ENCODE measurements at places on chromosomes 1 and 21. TPM values are rescaled to one million over a fixed set of nuclear protein-coding genes. Genes with fewer than 3 reads are reported as not detected.

DNA sequence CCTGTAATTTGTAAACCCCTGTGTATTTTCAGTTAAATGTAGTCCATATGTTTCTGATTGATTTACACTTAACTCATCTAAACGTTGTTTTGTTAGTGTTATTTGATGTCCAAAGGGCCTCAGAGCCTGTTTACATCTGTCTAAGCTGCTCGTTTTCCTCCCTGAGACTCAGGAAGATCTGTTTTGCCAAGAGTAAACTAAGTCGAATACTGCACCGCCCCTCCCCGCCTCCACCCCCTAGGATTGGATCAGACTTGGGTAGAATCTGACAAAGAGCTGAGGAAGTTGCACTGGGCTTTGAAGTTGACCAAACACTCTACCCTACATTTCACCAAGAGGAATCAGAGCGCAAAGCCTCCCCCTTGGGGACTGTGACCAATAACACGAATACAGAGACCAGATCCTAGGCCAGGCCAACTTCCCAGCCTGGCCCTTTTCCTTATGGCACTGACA, 206.9 kb upstream of the LMO4 start:
- no peaks in the 10 kb centered on the region for H3K36me3 ChIP-seq
- no peak for DNase-seq
- no peak overlapping the region for H3K4me3 ChIP-seq
- no peaks in the 10 kb centered on the region for H3K27me3 ChIP-seq
- no peak overlapping the region for H3K27ac ChIP-seq

DNA sequence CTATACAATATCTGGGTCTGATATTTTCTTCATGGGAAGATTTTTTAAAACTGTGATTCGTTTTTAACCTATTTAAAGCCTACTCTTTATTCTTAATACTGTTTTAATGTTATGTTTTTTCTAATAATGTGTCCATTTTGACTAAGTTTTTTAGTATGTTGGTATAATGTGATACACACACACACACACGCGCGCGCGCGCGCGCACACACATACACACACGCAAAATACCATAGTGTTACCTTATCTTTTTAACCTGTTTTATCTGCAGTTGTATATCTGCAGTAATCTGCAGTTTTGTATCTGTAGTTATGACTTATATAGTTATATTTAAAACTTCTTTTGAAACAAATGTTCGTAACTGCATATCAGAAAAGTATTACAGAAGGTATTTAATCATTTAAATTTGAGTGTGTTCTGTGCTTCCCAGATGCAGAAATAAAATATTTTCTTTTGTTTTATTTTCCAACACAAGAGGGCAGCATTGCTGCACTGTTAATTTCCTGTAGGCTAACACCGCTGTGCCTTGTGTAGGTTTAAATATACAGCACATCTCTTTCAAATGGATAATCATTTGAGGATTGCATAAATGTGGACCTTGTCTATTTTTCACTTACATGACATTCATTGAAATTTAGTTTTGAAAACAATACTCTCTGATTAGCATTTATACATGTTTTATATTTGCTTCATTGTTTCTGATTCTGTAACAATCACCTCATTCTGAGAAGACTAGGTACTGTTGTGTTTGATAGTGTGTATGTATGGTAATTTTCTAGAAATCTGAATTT, 166.1 kb downstream of the PDE4B start:
- H3K4me1 ChIP-seq, result peaks cover 22% of the 10 kb centered on the region
- no peaks in the 10 kb centered on the region for H3K27me3 ChIP-seq
- no peak overlapping the region for H3K4me3 ChIP-seq
- H3K36me3 ChIP-seq, result no peaks in the 10 kb centered on the region

GRCh38 chr1:108045460-108045859, 80.5 kb upstream of the VAV3 start:
- H3K36me3 ChIP-seq, result no peaks in the 10 kb centered on the region
- peaks cover 28% of the 10 kb centered on the region for H3K4me1 ChIP-seq
- no peak for DNase-seq
- peaks cover 77% of the 10 kb centered on the region for H3K27me3 ChIP-seq
- no peak overlapping the region for H3K4me3 ChIP-seq
- H3K27ac ChIP-seq, result no peak overlapping the region

- no peak overlapping the region for H3K27ac ChIP-seq
- H3K27me3 ChIP-seq, result no peaks in the 10 kb centered on the region
- no peak overlapping the region for H3K4me3 ChIP-seq
- H3K4me1 ChIP-seq, result peaks cover 3% of the 10 kb centered on the region
- DNase-seq, result no peak
These were observed 103.0 kb downstream of the DISC1 start for GRCh38 chr1:231729544-231729943.

- no peak for DNase-seq
- peaks cover 11% of the 10 kb centered on the region for H3K4me1 ChIP-seq
- H3K27ac ChIP-seq, result no peak overlapping the region
- peaks cover 8% of the 10 kb centered on the region for H3K36me3 ChIP-seq
- H3K4me3 ChIP-seq, result peak overlapping the region; percentile 8
- no peaks in the 10 kb centered on the region for H3K27me3 ChIP-seq
These were observed 80.0 kb downstream of the DESI2 start for GRCh38 chr1:244732851-244733450.

DNA sequence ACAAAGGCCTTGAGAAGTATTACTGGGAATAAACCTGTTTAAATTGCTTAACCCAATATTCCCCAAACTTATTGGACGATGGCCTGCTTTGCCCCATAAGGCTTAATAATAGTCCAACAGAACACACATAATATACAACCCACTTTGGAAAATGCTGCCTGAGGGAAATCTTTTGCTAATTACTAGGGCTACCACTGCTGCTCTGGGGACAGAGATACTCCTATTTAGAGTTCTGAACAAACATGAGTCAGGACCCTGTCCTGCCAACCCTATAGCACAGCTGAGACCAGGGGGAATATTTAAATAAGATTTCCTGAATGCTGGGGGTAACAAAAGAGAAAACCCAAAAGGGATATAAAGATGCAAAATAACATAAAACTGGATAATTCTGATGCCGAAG, 139.1 kb downstream of the BRINP2 start:
- DNase-seq, result no peak
- peaks cover 19% of the 10 kb centered on the region for H3K27me3 ChIP-seq
- H3K4me3 ChIP-seq, result no peak overlapping the region
- H3K36me3 ChIP-seq, result no peaks in the 10 kb centered on the region
- peaks cover 5% of the 10 kb centered on the region for H3K4me1 ChIP-seq
- no peak overlapping the region for H3K27ac ChIP-seq

DNA sequence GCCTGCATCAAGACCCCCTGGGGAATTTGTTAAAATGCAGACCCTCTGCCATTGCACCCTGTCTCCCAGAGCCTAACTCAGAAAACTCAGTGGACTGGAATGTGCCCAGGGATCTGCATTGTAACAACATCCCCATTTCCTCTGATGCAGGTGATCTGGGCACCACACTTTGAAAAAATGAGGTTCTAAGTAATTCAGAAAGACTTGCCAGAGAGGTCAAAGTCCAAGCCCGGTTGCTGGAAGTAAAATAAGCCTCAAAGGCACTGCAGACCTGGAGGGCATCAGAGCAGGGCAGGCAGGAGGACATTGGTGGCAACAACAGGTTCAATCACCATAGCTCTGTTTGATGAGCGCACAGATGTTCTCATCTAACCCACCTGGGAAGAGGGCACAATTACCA, 90.7 kb downstream of the SYT2 start:
- no peaks in the 10 kb centered on the region for H3K27me3 ChIP-seq
- H3K4me1 ChIP-seq, result peaks cover 42% of the 10 kb centered on the region
- DNase-seq, result no peak
- H3K27ac ChIP-seq, result no peak overlapping the region
- H3K36me3 ChIP-seq, result no peaks in the 10 kb centered on the region

DNA sequence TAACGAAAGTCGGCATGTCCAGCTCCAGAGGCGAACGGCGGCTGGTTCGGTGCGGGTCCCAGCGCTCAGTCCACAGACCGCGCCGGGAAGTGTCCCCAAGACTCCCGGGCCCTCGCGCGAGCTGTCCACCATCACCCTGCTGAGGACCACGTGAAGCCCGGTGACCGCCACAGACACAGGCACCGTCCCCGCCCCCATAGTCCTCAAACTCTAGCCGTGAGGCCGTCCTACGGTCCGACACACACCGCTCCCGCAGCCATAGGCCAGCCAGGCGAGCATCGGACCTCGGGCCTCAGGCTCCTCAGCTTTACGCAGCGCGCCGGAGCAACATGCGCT, 535 bp downstream of the SETD4 start:
- peak overlapping the region; percentile 94 for H3K4me3 ChIP-seq
- peaks cover 25% of the 10 kb centered on the region for H3K36me3 ChIP-seq
- no peaks in the 10 kb centered on the region for H3K27me3 ChIP-seq
- H3K27ac ChIP-seq, result peak overlapping the region; percentile 95

DNA sequence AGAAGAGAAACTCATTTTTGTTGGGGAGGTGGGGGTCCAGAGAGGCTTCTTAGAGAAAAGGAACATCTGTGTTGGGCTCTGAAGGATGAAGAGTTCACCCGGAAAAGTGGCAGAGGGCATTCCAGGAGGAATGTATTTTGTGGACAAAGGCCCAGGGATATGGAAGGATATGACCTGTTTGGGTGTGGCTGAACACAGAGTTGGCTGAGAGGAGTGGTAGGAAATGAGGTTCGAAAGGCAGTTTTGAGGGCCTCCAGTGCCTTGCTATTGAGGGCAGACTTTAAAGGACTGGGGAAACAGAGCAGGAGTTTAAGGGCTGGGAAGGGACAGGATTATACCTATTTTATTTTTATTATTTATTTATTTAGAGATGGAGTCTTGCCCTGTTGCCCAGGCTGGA, 27.3 kb upstream of the WASF2 start:
- H3K36me3 ChIP-seq, result no peaks in the 10 kb centered on the region
- no peak for DNase-seq
- H3K4me1 ChIP-seq, result peaks cover 46% of the 10 kb centered on the region
- H3K27ac ChIP-seq, result no peak overlapping the region
- no peaks in the 10 kb centered on the region for H3K27me3 ChIP-seq
- H3K4me3 ChIP-seq, result no peak overlapping the region

- no peak for DNase-seq
- no peaks in the 10 kb centered on the region for H3K27me3 ChIP-seq
- no peaks in the 10 kb centered on the region for H3K4me1 ChIP-seq
- H3K4me3 ChIP-seq, result no peak overlapping the region
- no peak overlapping the region for H3K27ac ChIP-seq
- H3K36me3 ChIP-seq, result no peaks in the 10 kb centered on the region
These were observed 84.5 kb upstream of the SAMSN1 start for GRCh38 chr21:14630556-14631069.

DNA sequence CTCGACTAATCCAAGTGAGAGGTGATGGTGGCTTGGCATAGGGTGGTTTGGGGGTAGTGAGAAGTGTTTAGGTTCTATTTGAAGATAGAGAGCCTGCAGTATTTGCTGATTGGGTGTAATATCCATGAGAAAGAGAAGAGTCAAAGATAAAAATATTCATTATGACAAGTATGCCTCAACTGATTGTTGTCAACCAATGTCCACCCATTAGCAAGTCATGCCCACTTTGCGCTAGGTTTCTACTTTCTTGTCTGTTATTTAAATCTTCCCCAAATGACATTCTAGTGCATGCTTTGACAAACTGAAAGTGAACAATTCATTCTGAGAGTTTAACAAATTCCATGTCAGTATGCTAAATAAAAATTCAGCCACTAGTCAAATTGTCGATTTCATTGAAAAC, 3.8 kb upstream of the XCL1 start:
- H3K27me3 ChIP-seq, result no peaks in the 10 kb centered on the region
- no peaks in the 10 kb centered on the region for H3K4me1 ChIP-seq
- no peak overlapping the region for H3K27ac ChIP-seq
- no peaks in the 10 kb centered on the region for H3K36me3 ChIP-seq
- DNase-seq, result no peak

DNA sequence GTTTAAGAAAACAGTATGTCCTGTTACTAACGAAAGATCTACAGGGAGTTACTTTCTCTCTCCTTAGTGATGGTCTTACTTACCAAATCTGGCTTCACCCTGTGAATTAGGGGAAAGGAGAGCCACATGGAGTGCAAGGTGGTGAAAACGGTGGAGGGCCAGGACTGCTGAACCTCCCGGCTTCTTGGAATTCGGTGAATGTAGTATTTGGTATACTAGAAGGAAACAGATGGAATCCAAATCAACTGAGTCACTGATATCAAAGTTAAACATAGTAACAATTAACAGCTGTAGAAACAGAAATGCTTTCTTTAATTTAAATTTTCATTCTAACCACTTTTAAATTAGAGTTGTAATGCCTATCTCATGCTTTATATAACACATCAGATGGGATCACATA, 45.7 kb downstream of the ALG14 start:
- H3K27ac ChIP-seq, result no peak overlapping the region
- peaks cover 7% of the 10 kb centered on the region for H3K4me1 ChIP-seq
- H3K36me3 ChIP-seq, result peaks cover 30% of the 10 kb centered on the region
- H3K4me3 ChIP-seq, result no peak overlapping the region

DNA sequence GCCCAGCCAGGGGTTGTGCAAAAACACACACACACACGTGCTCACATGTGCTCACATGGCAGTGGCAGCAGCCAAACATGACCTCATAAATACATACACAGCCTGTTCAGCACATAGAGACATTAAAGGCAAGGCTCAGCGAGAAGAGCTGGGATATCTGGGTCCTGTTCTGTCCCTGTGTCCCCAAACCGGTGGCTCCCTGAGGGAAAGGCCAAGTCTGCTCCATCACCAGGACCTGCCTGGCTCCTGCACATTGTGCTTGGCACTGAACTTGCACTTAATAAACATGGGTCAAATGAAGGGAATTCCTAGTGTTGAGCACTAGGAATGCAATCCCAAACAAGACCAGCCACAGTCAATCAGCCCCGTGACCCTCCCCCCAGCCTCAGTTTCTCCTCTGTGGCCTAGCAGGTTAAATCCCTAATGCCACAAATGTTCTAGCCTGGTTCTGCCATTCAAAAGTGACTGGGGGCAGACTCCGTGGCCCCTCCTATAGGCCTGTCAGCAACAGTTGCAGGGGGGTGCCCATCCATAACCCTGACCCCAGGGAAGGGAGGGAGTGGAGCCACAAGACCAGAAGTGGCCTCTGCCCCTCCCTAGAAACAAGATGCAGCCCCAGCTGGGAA, 160.9 kb upstream of the VAMP3 start:
- no peak overlapping the region for H3K4me3 ChIP-seq
- DNase-seq, result peak; percentile 1
- H3K27me3 ChIP-seq, result peaks cover 5% of the 10 kb centered on the region
- no peaks in the 10 kb centered on the region for H3K36me3 ChIP-seq

DNA sequence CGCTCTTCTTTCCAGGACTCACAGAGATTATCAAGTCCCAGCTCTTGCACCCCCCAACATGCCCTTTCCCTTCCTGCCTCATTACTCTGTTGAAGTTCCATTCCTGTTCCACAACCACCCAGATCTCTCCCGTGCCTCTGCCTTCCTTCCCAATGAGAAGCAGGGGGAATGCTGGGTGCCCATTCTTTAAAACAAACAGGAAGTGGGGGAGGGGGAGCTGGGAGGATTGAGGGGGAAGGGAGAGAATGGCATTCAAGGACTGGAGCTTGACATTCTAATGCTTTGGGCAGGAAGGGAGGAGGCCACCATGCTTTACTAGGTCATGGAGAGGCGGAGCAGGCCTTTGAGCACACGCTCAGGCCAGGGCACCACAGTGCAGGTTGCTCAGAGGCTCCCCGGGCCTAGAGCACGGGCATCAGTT, 150.3 kb upstream of the IRF2BP2 start:
- H3K4me3 ChIP-seq, result no peak overlapping the region
- H3K27ac ChIP-seq, result no peak overlapping the region
- DNase-seq, result no peak
- no peaks in the 10 kb centered on the region for H3K36me3 ChIP-seq

ATP13A2 gene
- total RNA-seq, result 57.8 TPM

DNASE2B gene
- total RNA-seq, result not detected

UBR4 gene
- 215 TPM for total RNA-seq

EPHA10 gene
- 0.25 TPM for total RNA-seq

TPRG1L gene
- 15.9 TPM for total RNA-seq

MRPL39 gene
- 23.8 TPM for total RNA-seq

GPR157 gene
- total RNA-seq, result 9.4 TPM

LRRN2 gene
- 3.3 TPM for total RNA-seq

BGLAP gene
- 6.8 TPM for total RNA-seq

ANGPTL1 gene
- total RNA-seq, result 0.72 TPM

TSEN15 gene
- total RNA-seq, result 28.7 TPM

DAB1 gene
- total RNA-seq, result 1.2 TPM

ARV1 gene
- 10.6 TPM for total RNA-seq

VPS26C gene
- total RNA-seq, result 42.4 TPM

MROH7 gene
- 4.3 TPM for total RNA-seq

Measured in mesothelial cell of epicardium (in vitro differentiated cells).